ENCODE measurements at places on chromosomes 5 and 9.
A peak's percentile ranks its signal among the peaks of the same experiment; 100 is the strongest.

DNA sequence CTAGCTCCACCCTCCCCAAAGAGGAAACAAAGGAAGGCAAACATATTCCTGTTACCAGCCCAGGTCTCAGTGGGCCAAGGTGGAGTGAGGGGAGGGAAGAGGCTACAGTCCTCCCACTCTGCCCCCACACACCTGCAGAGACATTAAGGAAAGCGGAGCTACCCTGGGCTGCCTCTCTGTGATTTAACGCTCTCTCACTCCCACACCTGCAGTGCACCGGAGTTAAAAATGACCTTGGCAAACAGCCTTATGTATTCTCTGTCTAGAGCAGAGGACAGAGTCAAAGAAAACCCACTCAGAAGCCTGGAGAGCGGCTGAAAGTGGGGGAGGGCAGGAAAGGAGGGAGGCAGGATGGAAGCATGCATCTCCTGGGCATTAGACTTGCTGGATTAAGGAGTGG is 32.7 kb downstream of the KCNIP1 start:
- no peak for DNase-seq

GRCh38 chr9:23153058-23153457 is 673.0 kb downstream of the ELAVL2 start:
- DNase-seq, result no peak

DNA sequence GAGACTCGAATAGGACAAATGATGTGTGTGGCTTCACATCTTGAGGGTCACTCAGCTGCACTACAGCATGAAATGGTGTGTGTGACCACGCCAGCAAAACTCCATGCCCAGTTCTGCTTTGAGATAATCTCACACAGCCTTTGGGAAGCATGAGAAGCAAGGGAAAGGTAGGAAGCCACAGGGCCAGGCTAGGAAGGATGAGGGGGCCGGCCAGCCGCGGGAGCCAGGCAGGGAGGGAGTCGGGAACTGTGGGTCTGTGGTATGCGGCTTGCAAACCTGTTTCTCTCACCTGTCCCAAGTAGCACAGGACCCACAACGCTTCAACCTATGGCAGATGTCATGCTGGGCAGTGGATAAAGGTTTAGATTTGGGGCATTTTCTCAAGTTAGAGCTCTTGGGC is 142.0 kb downstream of the HSPA4 start:
- DNase-seq, result no peak

DNA sequence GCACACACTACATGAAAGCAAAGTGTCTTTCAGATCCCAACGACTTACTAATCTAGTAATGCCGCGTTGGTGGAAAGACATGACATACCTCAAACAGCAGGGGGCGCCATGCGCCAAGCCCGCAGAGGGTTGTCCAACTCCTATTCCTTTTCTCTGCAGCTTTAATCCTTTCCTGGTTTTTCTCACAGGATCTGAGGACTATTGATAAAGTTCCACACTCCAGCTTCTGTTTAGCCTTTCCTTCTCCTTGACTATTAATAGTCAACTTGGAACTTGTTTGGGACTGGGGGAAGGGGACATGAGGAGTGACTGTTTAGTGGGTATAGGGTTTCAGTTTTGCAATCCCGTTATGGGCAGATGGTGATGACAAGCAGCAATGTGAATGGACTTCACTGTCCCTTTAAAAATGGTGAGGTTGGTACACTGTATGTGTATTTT is 62.9 kb downstream of the OTULIN start:
- peak; percentile 83 for DNase-seq

DNA sequence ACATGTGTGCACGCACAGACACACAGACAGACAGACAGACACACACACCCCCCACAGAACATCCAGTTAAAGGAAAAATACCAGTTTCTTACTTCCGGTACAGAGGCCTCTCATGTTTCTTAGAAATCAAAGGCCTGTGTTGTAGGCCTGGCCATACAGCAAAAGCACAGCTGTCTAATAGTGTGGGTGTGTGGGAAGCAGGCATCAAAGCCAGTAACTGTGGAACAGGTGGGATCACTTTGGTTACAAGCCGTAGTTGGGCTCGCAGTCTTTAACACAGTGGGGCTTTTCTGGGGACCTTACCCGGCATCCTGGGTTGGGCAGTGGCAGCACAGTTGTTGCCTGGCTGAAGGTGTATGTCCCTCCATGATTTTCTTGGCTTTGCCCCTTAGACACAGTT is 55.2 kb downstream of the FBXL7 start:
- DNase-seq, result no peak

- DNase-seq, result no peak
Measured at GRCh38 chr9:136178061-136178772, 26.7 kb downstream of the LHX3 start.

GRCh38 chr5:175124251-175124813 is 319.6 kb downstream of the DRD1 start:
- no peak for DNase-seq

DNA sequence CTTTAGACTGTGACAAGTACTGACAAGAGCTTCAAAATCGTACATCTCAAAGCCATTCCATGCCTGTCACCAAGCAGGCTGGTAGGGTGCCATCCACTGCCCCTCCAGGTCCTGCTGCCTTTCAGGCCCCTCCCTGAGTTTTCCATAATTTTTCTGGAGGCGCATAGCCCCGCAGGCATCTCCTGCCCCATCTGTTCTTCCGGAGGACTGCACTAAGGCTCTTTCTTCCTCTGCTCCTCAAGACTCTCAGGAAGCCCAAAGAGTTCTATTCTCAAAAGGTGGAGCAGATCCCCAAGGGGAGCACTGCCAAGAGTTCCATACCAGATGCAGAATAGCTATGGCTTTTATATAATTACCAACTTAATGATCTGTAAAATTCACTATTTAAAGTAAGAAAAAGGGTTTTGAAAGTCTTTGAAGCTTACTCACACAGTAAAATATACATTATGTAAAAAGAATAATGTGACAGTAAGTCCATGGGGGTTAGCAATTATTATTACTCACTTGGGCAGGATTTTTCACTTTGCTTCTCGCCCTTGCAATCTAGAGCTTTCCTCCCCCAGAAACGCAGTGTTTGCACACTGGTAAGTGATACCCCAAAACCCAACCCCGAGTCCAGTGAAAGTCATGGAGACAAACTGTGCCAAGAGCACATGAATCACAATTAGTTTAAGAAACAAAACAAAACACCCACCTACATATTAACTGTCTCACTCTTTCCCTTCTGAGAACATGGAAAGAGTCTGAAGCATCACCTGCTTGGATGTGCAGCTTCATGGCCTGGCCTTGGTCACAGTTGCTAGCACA is 114.1 kb upstream of the DAPK1 start:
- DNase-seq, result no peak

DNA sequence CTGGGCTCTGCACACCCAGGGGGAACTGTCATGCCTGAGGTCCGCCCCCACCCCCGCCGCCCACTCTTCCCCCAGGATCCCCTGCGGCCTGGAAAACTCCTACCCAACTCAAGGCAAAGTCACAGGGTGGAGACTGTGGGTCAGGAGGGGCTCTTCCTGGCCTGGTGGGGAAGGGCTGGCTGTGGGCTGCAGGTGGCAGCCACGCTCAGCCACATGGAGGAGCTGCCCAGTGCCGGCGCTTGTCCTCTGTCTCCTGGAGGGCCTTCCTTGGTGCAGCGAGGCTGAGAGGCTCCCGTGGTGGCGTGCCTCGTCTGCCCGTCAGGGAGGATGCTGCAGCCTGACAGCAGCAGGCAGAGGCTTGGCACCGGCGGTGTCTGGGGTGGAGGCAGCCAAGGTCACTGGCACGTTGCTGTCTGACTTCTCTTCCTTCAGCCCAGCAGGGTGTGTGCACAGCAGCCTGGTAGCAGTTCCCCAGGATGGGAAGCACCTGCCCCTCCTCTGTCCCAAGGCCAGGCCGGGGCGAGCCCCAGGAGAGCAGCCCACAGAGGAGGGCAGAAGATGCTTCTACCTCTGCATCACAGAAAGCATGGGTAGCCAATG is 78.1 kb downstream of the ADAMTS2 start:
- DNase-seq, result no peak

DNA sequence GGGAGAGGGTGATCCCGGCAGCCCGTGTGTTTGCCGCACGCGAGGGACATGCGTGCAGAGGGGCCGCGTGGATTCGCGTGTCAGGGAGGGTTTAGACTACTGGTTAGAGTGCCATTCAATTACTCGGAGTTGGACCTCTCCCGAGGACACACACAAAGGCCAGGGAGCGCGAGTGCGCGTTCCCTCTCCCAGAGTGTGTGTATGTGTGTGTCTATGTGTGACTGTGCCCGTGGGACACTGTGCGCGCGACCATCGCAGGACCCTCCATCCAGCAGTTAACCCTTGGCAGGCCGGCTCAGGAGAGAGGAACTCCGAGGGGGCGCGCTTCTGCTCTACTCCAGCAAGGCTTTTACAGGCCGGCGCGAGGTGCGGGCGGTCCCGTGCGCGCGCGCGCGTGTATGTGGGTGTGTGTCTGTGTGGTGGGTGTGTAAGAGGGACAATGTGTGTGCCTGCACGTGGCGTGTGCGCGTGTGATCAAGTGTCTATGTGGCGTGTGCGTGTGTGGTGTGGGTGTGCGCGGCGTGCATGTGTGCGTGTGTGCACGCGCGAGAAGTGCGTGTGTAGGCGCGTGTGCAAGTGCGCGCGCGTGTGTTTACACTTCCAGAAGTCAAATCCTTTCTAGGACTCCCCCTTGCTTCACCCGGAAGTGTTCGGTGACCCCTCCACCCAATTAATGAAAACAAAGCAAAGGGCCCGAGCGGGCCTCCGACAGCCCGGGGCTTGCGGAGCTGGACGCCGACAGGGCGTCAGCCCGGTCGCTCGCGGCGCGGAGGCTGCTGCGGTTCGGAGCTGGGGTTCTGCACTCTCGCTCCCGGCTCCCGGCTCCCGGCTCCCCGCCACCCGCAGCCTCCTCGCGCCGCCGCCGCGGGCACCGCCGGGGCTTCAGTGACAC is 75.3 kb upstream of the TBCA start:
- DNase-seq, result peak; percentile 72

DNA sequence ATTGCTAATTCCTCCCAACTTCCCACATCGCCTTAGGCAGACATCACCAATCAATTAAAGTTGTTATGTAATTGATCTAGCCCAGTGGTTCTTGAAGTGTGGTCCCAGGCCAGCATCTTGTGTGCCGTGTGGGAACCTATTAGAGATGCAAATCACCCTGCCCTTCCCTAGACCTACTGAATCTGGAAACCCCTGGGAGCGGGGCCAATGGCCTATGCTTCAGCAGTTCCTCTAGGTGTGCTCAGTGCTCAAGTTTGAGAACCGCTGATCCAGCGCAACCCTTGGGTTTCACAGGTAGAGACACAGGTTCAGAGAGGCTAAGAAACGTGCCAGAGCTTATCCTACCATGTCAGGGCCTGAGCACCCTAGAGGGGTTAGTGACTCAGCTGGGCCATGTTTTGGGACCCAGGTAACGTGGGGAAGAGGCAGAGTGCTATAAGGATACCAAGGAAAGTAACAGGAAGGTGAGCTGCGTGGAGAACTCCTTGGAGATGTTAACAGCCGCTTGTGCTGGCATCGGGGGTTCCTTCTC is 4.4 kb downstream of the SLC34A1 start:
- no peak for DNase-seq

DNA sequence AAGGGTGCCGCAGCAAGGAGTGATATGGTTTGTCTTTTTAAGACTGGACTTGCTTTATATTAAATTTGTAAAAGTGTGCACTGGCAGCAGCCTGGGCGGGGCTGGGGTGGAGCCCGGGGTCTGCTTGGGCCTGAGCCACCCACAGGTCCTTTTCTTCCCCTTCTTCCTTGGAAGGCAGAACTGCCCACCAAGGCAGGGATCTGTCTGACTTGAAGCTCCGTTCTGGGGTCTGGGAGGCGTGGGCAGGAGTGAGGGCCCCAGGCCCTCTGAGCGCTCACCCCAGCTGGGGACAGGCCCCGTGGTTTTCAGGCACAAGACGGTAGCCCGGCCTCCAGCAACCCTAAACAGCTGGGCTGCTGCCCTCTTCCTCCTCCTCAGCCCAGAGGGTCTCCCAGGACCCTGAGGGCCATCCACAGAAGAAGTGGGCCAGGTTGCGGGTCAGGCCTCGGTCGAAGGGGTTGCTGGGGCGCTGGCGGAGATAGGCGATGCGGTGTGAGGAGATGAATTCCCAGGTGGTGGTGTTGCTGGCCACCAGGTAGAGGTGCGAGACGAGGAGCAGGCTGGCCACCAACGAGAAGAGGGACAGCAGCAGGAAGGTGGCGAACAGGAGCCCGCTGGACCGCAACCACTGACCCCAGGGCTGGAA is 3.0 kb downstream of the ZDHHC12 start:
- DNase-seq, result no peak

DNA sequence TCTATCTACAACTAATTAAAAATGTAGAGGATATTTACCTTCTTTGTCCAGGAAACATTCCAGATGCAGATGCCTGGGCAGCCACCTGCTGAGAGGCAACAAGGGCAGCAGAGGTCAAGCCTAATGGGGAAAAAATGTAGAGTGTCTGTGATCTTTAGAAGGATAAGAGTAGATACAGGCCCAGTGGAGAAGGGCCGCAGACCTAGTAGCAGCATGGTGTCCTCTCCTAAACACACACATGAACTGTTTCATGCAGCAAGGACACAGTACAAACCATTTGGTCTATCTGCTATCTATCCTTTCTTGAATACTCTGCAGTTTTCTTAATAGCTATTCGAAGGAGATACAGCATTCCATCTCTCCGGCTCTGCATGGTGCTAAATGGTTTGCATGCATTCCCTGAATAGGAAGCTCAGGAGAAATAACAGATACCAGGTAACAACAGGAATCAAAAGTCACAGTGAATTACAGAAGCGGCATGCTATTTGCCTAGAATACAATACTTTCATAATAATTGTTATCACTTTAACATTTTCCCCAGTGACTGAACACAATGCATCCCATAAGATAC is 107.3 kb downstream of the ZNF608 start:
- no peak for DNase-seq

DNA sequence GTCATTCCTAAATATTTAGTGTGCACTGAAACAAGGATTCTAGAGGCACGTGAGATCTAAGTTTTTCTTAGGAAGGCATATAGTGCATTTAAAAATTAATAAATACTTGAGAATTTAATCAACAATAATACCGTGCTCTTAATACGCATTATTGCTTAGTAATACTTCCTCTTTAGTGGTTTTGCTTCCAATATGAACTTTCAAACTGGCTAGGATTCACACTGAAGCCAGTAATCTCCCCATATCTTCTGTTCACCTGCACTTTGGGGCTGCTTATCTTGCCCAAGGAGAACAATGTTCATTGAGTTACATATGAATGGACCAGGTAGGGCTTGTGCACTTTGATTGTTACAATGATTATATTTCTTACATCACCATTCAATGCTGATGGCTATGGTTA is 180.5 kb upstream of the RIOK2 start:
- DNase-seq, result no peak

DNA sequence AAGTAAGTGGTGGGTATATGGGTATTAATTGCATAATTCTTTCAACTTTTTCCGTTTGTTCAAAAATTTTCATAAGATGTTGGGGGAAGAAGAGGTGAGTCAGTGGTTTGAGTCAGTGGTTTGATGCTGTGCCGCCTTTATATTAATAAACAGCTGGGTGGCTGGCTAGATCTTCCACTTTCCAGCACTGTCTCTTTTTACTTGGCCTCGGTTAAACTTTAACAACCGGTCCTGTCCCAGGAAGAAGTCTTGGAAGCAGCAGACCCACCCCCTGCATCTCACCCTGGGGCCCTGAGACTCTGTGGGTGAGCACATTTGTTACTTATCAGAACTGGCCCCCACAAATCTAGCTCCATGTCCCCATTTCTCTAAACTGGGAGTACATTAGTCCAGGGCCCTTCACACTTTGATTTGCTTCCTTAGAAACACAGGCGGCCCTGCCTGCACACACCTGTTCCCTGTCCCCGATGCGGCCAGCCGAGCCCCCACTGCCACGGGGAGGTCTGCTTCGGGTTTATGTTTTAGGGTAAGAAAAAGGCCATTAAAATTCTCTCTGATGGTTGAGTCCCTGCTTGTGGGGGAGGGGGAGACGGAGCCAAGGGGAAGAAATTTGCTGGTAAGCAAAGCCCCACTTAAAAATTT is 90.7 kb downstream of the PTCH1 start:
- DNase-seq, result no peak

- no peak for DNase-seq
Measured at GRCh38 chr5:138371454-138371853, 19.0 kb downstream of the KDM3B start.

All from AG20443 (cell line).